CD4-positive, alpha-beta T cell (primary cell): ENCODE measurements at places on chromosomes 13 and 19.
A peak's percentile ranks its signal among the peaks of the same experiment; 100 is the strongest.

DNA sequence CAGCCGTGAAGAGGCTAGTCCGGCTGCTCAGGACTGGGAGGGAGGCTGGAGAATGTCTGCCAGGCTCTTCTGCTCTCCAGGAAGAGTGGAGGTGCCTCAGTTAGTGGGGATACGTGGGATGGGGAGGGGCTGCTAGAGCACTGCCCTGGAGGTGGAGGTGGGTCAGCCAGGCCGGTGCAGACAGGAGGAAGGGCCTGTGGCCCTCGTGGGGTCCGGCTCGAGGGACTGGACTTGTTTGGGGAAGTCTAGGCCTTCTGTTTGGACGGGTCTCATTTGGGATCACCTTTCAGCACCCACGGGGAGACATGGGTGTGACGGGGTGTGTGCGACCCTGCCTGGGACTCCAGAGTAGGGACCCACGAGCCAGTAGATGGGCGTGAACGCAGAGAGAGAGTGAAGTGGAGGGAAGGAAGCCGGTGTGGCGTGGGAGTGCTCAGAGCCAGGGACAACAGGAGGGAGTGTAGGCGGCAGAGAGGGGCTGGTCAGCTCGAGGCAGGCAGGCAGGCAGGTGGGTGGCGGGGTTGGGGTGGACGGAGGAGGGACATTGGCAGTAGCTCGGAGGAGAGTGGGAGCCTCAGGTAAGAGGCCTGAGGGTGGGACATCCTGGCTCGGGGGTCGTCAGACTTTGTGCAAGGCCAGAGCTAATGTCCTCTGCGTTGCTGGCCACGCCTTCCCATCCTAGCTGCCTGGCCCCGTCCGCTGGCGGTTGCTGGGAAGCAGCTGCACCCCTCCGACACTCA lies 11.5 kb downstream of the EPN1 start:
- DNase-seq: no peak

GRCh38 chr13:29362849-29363604 lies 232.5 kb downstream of the SLC7A1 start:
- DNase-seq: peak; percentile 12

GRCh38 chr13:39099231-39099630 lies 61.0 kb downstream of the NHLRC3 start:
- no peak for DNase-seq

DNA sequence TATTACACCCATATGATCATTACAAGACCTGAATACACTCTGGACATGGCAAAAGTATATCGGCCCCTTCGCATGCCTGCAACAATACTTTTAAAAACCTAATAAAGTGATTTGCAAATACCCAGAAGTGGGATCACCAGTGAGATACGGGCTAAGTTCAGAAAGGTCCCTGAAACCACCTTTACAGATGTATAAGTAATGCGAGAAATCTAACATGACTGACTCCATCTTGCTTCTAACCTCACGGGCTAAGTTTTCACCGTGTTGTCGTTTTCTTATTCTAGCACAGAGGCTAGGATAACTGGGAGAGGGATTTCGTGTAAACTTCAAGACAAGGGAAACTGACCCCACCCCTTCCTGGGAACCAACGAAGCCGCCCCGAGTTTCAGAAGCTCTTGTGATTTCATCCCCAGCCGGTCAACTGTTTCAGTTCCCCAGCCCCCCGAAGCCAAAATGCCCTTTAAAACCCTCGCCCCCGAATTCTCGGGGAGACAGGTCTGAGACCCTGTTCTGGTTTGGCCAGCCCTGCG lies 703 bp downstream of the NEK3 start:
- DNase-seq: no peak

- no peak for DNase-seq
Observed at GRCh38 chr19:30214651-30215051, 157.5 kb upstream of the ZNF536 start.

DNA sequence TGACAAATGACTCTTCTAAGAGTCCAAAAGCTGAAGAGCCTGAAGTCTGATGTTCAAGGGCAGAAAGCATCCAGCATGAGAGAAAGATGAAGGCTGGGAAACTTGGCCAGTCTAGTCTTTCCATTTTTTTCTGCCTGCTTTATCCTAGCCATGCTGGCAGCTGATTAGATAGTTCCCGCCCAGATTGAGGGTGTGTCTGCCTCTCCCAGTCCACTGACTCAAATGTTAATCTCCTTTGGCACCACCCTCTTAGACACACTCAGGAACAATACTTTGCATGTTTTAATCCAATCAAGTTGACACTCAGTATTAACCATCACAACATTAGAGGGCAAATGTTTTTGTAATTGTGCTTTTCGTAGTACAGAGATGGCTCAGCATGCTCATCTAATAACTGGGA lies 267.5 kb upstream of the KLHL1 start:
- no peak for DNase-seq

DNA sequence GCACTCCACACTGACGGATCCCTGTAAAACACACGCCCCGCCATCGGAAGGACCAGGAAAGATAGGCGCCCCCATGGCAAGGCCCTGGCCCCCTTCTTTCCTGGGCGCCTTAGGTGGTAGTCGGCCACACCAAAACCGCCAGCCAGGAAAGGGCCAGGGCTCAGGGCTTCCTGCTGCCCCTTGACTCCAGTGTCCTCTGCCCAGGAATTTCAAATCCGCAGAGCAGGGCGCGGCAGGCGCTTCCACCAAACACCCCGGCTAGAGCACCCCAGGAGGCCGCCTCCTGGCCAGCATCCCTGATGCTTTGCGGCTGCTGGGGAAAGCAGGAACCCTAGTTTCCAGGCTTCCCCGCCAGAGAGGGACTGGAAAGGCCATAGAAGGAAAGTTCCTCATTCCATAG lies 57.5 kb downstream of the ZNF726 start:
- no peak for DNase-seq

GRCh38 chr13:77521194-77521593 lies 14.3 kb upstream of the SCEL start:
- DNase-seq: no peak

DNA sequence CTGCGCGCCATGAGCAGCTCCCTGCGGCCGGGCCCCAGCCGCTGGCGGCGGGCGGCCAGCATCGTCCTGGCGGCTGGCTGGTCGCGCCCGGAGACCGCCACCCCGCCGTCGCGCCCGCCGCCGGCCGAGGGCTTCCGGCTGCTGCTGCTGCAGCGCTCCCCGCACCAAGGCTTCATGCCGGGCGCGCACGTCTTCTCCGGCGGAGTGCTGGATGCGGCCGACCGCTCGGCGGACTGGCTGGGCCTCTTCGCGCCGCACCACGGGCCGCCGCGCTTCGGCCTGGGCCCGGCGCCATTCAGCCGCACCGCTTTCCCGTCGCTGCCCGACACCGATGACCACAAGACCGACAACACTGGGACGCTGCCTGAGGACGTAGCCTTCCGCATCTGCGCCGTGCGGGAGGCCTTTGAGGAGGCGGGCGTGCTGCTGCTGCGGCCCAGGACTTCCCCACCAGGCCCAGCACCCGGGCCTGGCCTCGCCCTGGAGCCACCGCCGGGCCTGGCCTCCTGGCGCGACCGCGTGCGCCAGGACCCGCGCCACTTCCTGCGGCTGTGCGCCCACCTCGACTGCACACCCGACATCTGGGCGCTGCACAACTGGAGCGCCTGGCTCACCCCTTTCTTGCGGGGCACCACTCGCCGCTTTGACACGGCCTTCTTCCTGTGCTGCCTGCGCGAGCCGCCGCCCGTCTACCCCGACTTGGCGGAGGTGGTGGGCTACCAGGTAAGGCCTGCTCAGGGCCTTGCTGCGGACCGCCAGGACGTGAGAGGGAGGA lies 518 bp downstream of the NUDT19 start:
- DNase-seq: peak; percentile 82

- DNase-seq: peak; percentile 5
Observed at GRCh38 chr13:72728290-72728605, 525 bp downstream of the BORA start.

DNA sequence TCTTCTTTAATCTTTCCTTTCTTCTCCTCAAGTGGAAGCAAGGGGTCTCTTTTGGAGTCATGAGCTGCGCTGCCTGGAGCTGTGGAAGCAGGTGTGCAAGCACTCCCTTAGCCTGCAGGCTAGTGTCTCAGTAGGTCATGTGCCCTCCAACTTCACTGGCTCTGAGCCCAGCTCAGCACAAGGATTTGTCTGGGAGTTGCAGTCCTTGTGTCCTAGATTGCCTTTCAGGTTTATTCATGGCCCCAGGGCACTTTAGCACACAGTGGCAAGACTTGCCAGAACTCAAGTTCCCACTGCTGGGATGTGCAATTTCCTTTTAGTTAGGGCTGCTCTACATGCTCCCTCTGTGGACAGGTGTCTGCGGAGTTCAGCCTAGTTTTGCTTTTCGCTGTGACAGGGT lies 211.7 kb downstream of the LIG4 start:
- no peak for DNase-seq

DNA sequence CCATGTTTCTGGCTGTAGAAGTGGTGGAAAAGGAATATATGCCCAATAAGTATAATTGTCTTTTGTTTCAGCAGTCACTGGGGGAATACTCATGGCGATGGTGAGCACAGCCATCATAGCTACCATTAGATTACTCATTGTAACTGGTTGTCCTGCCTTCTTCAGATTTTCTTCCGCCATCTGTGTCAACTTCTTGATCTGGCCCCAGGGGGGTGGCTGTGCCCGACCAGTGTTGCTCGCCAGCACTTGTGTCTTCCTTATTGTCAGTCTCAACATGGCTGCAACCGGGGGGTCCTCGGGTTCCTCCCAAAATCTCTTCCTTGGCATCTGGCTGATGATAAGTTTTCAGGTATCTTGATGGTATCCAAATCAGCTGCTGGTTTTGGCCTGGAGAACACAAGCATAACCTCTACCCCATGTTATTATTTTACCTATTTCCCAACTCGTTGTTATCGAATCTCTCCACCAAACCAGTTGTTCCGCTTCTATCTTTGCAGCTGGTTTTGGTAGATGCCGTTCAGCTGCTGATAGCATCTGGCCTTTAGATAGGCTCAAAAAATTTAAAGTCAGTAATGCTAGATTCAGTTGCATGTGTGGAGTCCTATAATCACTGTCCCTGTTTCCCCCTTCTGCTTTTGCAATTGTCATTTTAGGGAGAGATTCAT lies 23.0 kb upstream of the IL17D start:
- DNase-seq: no peak

DNA sequence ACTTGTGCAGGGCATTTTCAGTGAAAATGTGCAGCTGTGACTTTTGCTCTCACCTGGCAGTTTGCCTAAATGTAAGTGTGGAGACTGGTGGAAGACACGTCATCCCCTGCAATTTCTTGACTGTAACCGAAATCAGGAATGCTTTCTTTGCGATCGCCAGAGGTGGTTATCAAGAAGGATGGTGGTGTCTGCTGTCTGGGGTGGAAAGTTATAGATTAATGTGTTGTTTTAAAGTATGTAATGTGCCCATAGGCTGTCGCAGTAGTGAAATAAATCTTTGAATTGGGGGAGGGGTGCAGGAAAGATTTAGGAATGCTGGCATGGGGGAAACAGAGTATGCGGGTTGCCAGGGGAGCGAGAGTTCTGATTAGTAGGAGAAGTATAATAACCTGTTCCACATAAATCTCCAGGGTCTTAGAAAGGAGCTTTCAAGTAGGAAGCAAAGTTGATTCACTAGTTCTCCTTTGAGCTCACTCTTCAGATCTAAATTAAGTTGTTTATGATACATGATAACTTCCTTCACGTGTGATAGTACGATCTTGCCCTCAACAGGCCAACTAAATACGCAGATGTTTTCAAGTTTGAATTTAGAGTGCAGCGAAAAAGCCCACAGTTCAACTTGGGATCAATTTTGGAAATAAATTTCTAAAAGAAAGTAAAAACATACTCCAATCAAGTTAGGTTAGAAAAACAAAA lies 1520.0 kb upstream of the SLC10A2 start:
- DNase-seq: no peak

- no peak for DNase-seq
Observed at GRCh38 chr13:23673354-23673753, 103.1 kb downstream of the TNFRSF19 start.

DNA sequence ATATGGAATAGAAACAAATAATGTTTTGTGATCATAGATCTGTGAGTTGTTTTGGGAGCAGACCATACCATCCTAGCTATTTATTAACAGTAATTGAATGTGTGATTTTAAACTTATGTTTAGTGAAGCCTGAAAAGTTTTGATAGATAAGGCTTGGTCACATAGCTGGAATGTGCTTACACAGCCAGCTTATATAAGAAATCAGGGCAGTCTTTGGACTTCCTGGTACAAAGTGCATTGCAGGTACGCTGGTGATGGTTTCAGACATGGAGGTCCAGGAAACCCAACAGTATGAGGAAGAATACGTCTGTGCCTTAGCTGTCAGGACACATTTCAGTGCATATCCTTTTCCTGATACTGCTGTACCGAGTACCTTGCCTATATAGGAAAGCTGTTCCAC lies 2316.2 kb upstream of the PCDH20 start:
- no peak for DNase-seq

DNA sequence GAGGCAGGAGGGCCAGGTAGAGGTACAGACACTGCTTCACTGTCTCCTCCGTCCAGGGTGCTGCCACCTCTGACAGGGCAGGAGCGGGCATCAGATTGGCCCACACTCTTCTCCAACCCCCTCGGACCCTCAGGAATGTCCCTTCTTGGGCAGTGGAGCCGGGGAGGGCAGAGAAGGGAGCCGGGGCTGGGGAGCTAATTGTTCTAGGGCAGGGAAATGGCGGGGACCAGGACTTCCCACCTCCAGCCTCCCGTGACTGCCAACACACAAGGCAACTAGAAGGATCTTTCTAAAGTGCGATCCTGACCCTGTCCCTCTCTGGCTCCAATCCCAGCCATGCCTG lies 10.1 kb upstream of the RSPH6A start:
- DNase-seq: no peak

DNA sequence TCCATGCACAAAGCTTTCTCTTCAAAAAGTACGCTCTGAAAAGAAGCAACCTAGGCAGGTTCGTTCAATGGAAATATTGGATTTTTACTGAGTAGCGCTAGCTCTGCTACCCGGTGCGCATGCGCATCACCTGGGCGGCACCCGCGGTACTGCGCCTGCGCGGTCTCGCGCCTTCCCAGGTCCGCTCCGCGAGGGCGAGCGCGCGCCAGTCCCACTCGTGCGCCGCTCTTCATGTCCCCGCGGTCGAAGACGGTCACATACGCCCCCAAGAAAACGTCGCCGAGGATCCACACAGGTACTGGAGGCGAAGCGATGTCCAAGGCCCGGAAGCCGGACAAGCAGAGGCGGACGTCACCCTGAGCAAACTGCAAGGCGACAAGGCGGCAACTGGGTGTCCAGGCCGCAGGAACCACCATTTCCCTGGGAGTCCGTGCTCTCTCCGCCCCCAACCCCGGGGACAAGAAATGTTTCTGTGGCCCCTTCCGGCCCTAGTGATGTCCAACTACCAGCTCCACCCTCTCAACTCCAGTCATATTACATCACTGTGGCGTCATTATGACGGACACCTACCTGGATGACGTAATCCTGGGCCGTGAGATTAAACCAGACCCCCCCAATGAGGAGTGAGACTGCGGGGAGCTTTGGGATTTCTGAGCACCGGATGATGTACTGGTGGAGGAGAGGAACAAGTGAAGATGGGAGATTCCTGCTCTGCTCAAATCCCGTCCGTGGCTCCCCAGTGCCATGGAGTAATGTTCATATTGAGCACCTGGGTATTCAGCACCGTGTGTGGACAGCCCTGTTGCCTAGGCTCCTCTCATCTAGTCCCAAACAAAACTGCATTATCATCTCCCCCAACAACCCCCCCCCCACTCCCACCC lies 4.8 kb upstream of the KCNC3 start:
- peak; percentile 82 for DNase-seq
